ENCODE measurements at places on chromosomes 1 and 21.

DNA sequence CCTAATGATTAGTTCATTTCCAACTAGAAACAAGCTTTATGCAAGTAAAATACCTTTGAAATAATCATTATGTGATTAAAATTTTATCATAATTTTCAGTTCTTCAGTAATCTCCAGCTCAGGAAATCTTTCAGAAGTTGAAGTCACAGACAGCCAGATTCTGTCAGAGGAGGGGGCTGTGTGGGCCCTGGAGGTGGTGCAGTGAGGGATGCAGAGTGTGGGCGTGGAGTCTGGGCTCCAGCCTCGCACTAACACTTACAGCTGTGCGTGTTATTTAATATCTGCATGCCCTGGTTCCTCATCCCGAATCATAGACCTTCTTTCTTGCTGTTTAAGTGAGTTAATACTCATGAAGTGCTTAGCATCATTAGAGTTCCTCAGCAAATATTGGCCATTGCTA is 23.9 kb downstream of the WDR64 start:
- no peak for DNase-seq

DNA sequence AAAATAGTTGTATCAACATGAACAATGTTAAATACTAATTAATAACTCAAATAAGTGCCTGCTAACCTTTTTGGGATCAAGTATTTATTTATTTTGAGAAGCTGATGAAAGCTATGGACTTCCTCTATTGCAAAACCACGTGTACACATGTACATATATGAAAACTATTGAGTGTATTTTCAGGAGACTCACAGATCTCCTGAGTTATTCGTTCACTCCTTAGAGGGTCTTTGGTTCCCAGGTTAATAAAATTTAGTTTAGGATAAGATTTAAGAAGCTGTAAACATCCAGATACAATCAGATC is 130.5 kb downstream of the DISC1 start:
- no peak for DNase-seq

- DNase-seq: no peak
Observed at GRCh38 chr1:43303471-43304313, 2.9 kb downstream of the TIE1 start.

DNA sequence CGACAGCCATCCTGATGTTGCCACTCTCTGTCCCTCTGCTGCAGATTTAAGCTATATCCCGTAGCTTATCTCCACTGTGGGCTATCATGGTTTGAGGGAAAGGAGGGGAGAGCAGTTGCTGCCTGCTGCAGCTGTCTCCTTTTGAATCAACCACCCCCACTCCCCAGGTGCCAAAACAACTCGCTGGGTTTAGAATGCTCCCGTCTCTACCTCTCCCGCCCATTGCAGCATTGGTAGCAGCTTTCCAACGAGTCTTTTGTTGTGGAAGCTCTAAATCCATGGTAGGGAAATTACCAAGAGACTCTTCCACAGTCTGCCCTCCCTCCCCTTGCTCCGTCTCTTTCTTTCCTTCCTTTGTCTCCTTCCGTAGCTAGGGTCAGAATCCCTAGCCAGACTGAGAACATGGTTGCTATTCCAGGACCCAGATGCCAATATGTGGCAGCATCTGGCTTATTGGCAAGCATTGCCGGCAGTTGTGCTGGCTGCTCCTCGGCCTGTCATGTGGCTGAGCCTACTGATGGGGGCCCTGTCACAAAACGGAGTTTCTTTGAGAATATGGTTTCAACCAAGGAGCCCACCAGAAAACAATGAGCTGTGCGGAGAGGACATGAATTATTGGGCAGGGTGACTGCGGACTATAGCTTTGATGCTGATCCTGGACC is 230.7 kb downstream of the RPS6KC1 start:
- no peak for DNase-seq

GRCh38 chr1:108865316-108865910 is 8.5 kb upstream of the AKNAD1 start:
- DNase-seq: no peak

GRCh38 chr1:202593845-202594244 is 116.4 kb downstream of the SYT2 start:
- no peak for DNase-seq
